Posterior cingulate gyrus (tissue), 11 donors: ENCODE measurements at places on chromosomes 1 and 21.
A peak's percentile ranks its signal among the peaks of the same experiment; 100 is the strongest.

DNA sequence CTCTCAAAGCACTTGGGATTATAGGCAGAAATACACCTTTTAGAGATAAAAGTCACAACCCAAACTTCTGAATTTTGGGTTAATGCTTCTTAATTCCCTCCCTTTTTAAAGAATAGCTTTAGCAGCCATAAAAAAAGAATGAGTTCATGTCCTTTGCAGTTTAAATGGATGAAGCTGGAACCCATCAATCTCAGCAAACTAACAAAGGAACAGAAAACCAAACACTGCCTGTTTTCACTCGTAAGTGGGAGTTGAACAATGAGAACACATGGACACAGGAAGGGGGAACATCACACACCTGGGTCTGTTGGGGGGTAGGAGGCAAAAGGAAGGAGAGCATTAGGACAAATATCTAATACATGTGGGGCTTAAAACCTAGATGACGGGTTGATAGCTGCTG is 55.8 kb downstream of the SLC27A3 start:
- DNase-seq = no peak

GRCh38 chr1:185581020-185581419 is 153.2 kb upstream of the HMCN1 start:
- no peak for DNase-seq

GRCh38 chr1:12359359-12360133 is 129.7 kb downstream of the VPS13D start:
- no peak for DNase-seq

DNA sequence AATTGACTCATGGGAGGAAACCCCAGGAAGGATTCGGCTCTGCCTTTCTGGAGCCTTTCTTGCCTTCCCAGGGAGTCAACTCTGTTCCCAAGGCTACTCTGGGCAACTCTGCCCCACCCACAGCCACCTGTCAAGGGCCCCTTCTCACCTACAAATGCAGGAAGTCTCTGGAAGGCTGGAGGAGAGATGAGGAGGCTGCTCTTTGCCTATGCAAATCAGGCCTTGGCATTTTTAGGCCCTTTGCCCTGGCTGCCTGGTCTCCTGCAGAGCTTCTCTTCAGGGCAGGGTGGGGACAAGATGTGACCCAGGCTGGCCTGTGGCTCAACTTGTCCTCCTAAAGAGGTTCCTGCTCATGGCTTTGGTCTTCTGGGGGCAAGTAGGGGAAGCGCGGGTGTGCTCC is 5.4 kb downstream of the SLC6A9 start:
- no peak for DNase-seq

DNA sequence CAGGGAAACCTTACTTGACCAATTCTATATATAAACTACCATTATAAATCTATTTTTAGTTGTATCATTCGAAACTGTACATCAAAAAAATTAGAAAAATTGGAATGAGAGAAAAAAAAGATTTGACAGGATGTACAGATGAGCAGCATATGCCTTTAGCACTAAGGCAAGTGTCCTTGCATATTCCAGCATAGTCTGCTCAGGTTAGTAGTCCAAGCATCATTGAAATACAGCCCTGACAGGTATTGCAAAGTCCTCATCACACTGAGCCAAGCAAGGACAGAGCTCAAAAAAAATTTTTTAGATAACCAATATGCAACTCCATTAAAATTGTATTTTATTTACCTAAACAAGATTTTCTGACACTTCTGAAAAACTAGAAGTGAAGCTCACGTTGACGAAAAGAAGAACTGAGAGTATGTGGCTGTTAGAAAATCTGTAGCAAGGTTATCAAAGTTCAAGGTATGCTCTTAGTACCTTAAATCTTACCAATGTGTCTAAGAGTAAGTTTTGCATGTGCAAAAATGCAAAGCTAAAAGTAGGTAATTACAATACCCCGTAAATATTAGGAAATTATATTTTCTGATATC is 465.6 kb upstream of the ADGRL4 start:
- DNase-seq = no peak

- DNase-seq = no peak
Observed at GRCh38 chr1:67890857-67891256, 57.6 kb upstream of the GNG12 start.

- no peak for DNase-seq
Observed at GRCh38 chr1:14658642-14659041, 60.2 kb downstream of the KAZN start.

DNA sequence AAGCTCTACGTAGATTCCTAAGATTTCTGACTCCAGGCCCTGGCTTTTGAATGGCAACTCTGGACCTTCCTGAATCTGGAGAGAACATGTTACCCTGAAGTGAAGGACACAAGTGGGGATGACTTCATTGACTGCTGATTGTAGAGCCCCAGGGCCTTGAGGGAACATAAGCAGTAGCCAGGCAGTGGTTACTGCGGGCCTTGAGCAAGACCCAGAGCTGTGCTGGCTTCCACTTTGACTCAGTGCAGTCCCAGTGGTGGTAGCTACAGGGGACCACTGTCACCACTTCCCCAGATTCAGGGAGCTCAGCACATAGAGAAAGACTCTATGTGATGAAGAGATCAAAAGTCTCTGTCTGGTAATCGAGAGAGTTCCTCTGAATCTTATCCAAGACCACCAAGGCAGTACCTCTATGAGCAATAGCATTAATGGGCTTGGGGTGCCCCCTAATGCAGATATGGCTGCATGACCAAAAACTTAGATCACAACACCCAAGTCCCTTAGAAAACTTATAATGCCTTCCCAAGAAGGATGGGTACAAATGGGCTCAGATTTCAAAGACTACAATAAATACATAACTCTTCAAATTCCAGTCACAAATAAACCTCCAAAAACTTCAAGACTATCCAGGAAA is 1278.3 kb downstream of the AMY1C start:
- DNase-seq = no peak

GRCh38 chr21:35284199-35284598 is 235.1 kb upstream of the RUNX1 start:
- peak; percentile 52 for DNase-seq

DNA sequence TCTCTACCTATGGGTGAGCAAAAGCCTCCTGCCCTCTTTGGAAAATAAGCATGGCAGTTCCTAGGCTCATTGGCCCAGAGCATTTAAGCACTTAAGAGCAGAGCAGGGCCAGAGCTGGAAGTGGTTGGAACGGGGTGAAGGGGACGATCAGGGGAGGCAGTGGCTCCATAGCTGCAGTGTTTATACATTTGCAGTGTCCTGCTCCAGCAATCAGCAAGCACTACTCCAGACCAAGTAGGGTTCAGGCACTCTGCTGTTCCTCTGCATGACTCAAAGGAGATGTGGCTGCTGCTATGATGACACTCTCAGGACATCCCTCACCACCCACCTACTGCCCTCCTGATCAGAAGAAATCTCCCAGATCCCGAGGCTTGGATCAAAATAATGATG is 55.0 kb downstream of the TRABD2B start:
- DNase-seq = no peak

GRCh38 chr21:27557356-27557755 is 590.5 kb upstream of the ADAMTS5 start:
- no peak for DNase-seq

DNA sequence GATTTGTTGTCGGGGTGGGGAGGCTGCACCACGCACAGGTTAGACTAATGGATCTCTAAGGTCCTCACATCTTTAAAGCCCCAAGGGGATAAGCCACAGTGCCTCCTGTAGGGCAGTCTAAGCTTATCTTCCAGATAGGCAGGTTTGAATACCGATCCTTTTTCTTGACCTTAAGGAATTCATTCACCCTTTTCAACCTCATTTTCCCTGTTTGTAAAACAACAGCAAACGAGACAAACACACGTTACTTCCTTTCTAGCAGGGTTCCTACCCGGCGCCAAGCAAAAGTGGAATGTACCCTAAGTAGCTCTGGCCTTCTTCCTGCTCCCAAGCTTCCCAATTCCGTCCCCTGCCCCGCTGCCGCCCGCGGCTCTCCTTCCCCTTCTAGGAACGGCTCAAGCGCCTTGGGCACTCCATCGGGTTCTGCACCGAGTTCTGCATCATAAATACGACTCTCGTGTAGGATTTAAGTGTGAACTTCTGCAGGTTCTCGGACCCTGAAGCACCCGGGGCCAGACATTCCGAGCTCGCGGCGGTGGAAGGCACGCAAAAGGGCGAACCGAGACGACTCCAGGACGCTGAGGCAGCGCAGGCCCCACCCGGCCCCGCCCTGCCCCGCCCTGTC is 548 bp upstream of the CDC20 start:
- DNase-seq = no peak

DNA sequence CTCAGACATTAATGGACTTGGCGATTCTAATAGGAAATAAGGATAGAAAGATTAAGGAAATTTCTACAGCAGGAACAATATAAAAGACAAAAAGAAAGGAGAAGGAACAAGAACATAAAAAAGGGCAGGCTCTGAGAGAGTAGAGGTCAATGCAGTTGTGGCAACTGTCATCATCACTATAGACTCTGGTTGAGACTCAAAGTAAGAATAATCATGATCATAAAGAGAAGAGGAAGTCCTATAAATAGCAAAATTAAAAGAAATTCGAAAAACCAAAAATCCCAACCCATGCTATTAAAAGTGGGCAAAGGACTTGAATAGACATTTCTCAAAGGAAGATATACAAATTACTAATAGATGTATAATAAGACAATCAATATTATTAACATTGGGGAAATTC is 14.4 kb upstream of the XCL1 start:
- DNase-seq = no peak

- no peak for DNase-seq
Observed at GRCh38 chr1:201728731-201729130, 100.2 kb upstream of the IPO9 start.

- no peak for DNase-seq
Observed at GRCh38 chr1:183716286-183716685, 63.2 kb upstream of the APOBEC4 start.

- no peak for DNase-seq
Observed at GRCh38 chr1:87296206-87296605, 32.5 kb upstream of the LMO4 start.

- DNase-seq = no peak
Observed at GRCh38 chr1:93288558-93288957, 57.1 kb upstream of the DR1 start.

DNA sequence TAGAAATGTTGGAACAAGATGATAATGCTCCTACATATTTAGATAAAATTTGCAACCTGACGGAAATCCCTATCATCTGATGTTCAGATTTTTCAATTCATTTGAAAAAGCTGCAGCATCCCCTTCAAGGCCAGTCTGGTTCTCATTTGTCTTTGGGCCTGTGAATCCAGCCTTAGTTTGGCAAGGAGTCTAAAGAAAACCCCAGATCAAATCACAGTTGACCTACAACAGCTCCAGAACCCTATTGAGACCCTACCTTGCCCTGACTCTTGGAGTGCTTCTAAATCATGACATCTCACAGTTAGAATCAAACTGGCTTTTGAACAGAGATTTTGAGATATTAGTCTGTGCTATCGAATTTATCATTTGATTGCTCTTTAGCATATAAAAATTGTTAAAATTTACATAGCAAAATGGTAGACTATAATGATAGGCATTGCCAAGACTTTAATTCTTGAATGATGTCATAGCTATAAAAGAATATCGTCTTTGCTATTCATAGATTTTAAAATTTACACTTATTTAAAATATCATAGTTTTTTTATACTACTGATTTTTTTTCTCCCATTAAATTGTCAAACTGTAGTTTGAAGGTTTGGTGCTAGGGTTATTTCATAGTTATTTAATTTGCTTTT is 2.2 kb downstream of the PPP2R5A start:
- no peak for DNase-seq

- DNase-seq = no peak
Observed at GRCh38 chr21:45266518-45267389, 20.9 kb downstream of the POFUT2 start.

- DNase-seq = no peak
Observed at GRCh38 chr1:15680131-15680530, 4.0 kb upstream of the PLEKHM2 start.

GRCh38 chr21:28928578-28929420 is 63.9 kb downstream of the LTN1 start:
- no peak for DNase-seq

GRCh38 chr1:7300893-7301663 is 470.0 kb upstream of the VAMP3 start:
- DNase-seq = no peak

- no peak for DNase-seq
Observed at GRCh38 chr1:155681776-155682175, 6.8 kb downstream of the YY1AP1 start.

GRCh38 chr1:44637702-44638411 is 36.4 kb downstream of the TMEM53 start:
- DNase-seq = no peak

DNA sequence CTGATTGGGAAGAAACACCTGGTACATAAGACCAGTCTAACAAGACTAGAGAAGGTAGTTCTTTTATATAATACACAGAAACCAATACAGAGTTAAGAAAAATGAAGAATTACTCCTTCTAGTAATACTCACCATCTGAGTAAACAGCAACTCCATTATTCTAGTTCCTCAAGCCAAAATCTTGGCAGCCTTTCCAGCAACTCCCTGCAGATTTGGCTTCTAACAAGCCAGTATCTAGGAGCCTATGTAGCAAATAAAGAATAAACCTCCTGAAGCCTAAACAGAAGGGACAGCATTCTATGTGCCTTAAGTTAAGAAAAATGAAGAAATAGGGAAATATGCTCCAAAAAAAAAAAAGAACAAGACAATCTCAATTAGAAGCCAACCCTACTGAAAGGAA is 24.5 kb downstream of the ERO1B start:
- DNase-seq = no peak

- no peak for DNase-seq
Observed at GRCh38 chr1:111223126-111223685, 4.3 kb upstream of the CHI3L2 start.

- DNase-seq = no peak
Observed at GRCh38 chr1:153364766-153365666, 7.4 kb downstream of the S100A9 start.

GRCh38 chr1:151964510-151964909 is 29.1 kb downstream of the S100A10 start:
- DNase-seq = no peak

GRCh38 chr1:231238298-231238697 is 2.7 kb upstream of the GNPAT start:
- no peak for DNase-seq

DNA sequence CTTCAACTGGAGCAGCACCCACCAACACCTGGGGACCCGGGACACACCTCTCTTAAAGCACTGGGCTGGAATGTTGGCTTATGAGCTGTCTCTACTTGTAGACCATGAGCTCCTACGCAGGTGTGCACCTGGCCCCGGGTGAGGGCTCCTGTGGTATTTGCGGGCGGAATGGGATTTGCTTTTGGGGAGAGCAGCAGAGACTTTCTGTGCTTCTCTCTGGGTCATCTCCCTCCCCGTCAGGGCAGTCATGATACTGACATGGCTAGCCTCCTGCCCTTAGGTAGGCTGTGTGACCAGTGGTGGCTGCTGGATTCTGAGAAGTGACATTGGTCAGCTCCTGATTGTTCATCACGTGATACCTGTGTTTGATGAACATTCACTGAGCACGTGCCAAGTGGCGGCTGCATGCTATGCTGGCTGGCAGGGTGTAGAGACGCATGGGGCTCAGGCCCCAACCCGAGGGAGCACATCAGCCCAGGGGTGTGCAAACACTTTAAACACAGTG is 9.0 kb upstream of the ZBTB21 start:
- no peak for DNase-seq
